ENCODE measurements at places on chromosomes 1 and 21. TPM values are rescaled to one million over a fixed set of nuclear protein-coding genes. Genes with fewer than 3 reads are reported as not detected.

DNA sequence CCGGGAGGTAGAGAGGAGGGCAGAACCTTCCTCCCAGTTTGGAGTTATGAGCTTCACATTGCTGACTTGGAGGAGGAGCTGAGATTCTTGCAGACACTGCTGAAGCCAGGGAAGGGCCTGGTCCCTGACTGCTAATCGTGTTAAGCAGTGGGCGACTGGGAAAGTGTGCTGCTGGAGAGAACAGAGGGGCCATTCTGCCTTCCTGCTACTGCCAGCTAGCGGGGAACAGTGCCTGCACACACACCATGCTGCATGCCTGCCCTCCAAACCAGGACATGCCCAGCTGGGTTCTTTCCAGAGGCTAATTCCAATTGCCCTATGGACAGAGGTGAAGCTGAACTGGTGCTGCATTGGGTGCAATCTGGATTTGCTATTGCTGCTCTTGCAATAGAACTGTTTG, 281.4 kb downstream of the AJAP1 start:
- no peak for DNase-seq

- DNase-seq = no peak
Observed at GRCh38 chr1:17061486-17061885, 7.7 kb upstream of the SDHB start.

- DNase-seq = no peak
Observed at GRCh38 chr1:34055818-34056217, 109.2 kb downstream of the CSMD2 start.

GRCh38 chr1:97562081-97562480, 358.8 kb downstream of the DPYD start:
- no peak for DNase-seq

DNA sequence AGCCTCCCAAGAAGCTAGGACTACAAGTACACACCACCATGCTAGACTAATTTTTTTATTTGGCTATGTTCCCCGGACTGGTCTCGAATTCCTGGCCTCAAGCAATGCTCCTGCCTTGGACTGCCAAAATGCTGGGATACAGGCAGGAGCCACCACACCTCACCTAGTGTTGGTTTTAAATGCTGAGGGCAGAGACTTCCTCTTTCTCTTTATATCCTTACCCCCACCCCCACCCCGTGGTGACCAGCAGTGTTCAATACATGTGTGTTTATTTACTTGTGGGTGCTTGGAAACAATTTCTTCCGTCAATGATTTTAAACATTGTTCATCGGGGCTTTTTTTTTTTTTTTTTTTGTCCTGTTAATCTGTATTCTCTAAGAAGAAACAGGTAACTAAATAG, 158.9 kb downstream of the ZBTB18 start:
- DNase-seq = no peak

DNA sequence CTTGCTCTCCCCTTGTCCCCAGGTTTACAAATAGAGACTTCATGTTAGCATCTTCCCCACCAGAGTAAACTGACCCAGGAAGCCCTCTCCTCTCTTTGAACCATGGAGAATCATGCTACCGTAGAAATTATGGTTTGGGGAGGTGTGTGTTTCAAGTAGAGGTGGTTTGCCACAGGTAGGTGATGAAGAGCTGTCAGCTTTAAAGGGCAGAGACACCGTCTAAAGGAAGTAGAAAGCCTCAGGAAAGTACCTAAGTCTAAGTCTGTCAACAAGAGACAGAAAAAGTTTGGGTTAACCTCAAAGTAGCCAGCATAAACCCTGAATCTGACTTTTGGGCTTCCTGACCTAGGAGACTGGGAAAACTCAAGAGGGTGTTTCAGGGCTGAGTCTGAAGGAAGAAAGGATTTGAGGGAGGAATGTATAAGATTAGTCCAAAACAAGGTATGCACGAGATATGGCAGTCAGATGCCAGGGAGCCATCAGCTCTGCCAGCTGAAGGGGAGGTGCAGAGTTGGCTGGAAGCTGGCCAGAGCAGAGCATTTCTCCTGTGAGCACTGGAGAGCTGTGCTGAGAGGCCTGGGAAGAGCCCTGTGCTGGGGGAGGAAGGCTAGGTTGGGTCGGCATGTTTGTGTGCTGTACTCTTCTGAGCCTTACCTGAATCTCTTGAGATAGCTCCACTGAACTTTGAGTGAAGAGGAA, 14.3 kb downstream of the ADAMTSL4 start:
- DNase-seq = peak; percentile 79

GRCh38 chr1:62922006-62922405, 138.1 kb downstream of the ATG4C start:
- no peak for DNase-seq

DNA sequence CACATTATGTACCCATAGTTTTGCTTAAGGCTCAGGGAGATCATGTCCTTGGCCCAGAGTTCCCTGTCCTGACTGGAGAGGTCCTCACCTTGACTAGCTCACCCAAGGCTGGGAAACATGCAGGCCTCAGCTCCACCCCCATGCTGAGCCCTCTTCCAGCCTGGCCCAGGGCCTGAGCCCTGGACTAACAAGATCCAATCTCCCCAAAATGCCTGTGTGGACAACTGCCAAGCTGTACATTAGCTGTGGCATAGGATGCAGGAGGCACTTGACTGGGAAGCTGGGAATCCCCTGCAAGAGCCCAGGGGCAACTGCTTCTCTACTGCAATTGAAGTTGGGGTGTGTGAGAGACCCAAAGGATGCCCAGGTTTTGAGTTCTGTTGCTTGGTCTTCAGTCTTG, 2.1 kb downstream of the LINGO4 start:
- no peak for DNase-seq

GRCh38 chr1:160007577-160008200, 24.1 kb downstream of the PIGM start:
- no peak for DNase-seq

DNA sequence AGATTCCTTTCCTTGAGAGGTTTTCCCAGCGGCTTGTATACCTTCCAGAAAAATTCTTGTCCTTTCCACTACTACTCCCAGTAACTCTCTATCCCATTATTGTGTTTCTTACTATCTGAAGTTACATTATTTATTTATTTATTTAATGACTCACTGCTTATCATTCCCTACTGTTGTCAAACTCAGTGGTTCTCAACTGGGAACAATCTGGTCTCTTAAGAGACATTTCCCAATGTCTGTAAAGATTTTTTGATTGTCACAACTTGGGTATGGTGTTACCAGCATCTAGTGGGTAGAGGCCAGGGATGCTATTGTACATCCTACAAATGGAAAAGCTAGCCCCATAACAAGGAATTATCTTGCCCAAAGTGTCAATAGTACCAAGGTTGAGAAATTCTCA, 771.5 kb upstream of the ADGRL2 start:
- DNase-seq = no peak

- DNase-seq = no peak
Observed at GRCh38 chr1:160420881-160421842, 20.8 kb downstream of the VANGL2 start.

- no peak for DNase-seq
Observed at GRCh38 chr1:55192093-55192492, 23.1 kb downstream of the USP24 start.

GRCh38 chr1:89871768-89872473, 51.1 kb downstream of the LRRC8D start:
- DNase-seq = no peak

- DNase-seq = no peak
Observed at GRCh38 chr21:17391811-17392340, 121.0 kb upstream of the CXADR start.

DNA sequence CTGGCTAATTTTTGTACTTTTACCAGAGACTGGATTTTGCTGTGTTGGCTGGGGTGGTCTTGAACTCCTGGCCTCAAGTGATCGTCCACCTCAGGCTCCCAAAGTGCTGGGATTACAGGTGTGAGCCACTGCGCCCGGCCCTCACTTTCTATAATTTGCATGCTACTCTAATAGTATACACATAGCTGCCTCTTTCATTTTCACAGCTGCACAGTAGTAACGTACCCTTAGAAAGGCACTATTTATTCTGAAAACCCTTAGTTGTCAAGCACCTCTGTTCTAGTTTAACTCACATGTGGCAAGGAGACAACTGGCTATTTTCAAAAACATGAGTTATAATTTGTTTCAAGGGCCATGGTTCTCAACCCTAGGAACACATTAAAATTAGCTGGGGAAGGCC, 17.2 kb downstream of the TPM3 start:
- no peak for DNase-seq

DNA sequence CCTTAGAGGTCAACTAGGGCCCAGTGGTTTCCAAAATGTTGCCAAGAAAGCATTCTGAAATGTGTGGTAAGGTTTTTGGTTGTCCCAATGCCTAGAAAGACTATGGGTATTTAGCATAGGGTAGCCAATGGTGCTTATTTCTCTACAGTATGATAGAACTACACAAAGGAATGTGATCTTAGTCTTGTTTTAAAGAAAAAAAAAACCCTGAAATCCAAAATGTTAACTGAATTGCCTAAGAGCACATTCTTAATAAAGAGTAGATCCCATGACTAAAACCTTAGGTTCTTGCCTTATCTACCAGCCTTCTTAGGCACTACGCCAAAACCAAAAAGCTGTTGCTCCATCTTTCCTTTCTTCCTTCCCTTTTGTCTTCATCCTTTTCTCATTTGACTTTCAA, 428.2 kb downstream of the MRPL39 start:
- DNase-seq = no peak

DNA sequence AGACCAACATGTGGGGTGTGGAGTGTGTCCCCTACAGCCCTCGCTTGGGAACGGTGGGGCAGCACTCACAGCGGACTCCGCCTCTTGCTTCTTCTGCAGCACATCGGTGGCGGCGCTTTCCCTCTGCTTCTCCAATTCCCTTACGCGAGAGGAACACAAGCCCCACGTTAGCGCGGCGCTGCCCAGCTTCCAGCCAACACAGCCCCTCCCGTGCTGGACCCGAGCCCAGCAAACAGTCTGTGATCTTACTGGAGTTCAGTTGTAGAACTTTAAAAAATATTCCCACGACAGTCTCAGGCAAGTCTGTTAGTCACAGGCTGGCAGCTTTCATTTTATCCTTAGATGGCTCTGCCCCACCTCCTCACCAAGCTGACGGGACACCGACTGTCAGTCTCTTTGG, 13.6 kb downstream of the THAP3 start:
- peak; percentile 43 for DNase-seq

- DNase-seq = no peak
Observed at GRCh38 chr1:15667362-15667761, 16.8 kb upstream of the PLEKHM2 start.

DNA sequence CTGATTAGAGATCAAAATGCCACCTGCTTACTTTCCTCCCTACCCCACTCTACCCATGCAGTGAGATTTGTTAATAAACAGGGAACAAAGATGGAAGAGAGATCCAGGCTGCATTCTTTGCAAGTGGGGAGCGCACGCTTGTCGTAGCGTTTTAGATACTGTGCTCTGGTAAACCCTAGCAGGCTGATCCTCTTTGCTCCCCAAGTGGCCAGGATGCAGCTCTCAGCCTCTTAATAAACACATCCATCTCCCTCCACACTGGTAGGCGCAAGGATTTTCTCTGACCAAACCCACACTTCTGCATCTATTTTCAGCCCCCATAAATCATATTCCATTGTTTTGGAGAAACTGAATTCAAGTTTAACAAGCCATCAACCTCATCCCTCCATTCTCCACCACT, 2.9 kb downstream of the PGBD5 start:
- no peak for DNase-seq

DNA sequence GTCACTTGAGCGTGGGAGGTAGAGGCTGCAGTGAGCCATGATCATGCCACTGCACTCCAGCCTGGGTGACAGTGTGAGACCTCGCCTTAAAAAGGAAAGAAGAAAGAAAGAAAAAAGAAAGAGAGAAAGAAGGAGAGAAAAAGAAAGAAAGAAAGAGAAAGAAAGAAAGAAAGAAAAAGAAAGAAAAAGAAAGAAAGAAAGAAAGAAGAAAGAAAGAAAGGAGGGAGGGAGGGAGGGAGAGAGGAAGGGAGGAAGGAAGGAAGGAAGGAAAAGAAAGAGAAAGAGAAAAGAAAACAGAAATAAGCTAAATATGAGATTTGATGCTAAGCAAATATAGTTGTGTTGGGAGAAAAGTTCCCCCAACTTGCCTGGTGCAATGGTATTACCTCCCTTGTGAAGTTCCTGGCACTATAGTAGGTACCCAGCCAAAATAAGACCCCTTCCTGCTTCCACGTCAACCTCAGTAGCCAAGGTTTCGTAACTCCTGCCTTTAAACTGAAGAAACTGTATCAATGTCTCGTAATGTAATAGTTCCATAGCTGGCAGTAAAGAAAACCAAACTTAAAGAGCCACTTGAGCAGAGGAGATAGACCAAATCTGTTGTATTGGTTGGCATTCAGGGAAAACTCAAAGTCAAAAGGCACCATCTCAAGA, 88.1 kb upstream of the HNRNPU start:
- no peak for DNase-seq

- DNase-seq = peak; percentile 89
Observed at GRCh38 chr1:27959792-27960603, at the start of gene XKR8. Gene XKR8 (plus strand): TSS chr1:27959973. CDS start chr1:27960070, 97 bp downstream.

DNA sequence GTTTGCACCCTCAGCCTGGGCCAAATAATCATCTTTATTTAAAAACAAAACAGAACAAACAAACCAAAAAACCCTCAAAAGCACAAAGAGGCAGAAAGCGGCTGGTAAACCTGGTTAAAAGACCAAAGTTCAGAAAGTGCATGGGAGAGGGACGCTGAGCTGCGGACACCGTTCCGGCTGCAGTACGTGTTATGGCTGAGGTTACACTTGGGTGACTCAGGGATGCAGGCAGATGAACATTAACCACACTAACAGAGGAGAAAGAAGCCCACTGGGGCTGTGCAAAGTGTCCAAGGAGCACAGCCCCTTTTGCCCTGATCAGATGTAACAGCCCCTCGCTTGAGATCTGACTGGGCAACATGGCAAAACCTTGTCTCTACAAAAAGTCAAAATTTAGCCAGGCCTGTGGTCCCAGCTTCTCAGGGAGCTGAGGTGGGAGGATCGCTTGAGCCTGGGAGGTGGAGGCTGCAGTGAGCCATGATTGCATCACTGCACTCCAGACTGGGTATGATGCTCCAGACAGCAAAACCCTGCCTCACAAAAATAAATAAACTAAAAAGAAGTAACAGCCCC, 28.3 kb downstream of the GPR157 start:
- DNase-seq = no peak

ALPL gene
- total RNA-seq = 1.6 TPM

RAB25 gene
- total RNA-seq = 213 TPM

TNFRSF4 gene
- total RNA-seq = not detected

BLACAT1 gene
- total RNA-seq = not detected

OLFML2B gene
- 1.6 TPM for total RNA-seq

TMEM240 gene
- not detected for total RNA-seq

KIF17 gene
- total RNA-seq = 0.27 TPM

CYP4A11 gene
- not detected for total RNA-seq

PLA2G2F gene
- not detected for total RNA-seq

MATN1 gene
- not detected for total RNA-seq

CCDC17 gene
- total RNA-seq = 9.5 TPM

KCNQ4 gene
- 4.0 TPM for total RNA-seq

ZBTB8B gene
- total RNA-seq = not detected

GBP7 gene
- not detected for total RNA-seq

TMEM125 gene
- 60.6 TPM for total RNA-seq

TRAF3IP3 gene
- 11.2 TPM for total RNA-seq

EFNA4 gene
- 18.3 TPM for total RNA-seq

Data from transverse colon (tissue), 4 donors.